ENCODE measurements at places on chromosomes 16 and 17. TPM values are rescaled to one million over a fixed set of nuclear protein-coding genes. Genes with fewer than 3 reads are reported as not detected.

Gene C16orf96
- total RNA-seq: under 0.01 TPM

Gene PPP1R27
- total RNA-seq: 0.19 TPM

Gene FLYWCH2
- total RNA-seq: 91.6 TPM

Gene REXO5
- total RNA-seq: 5.4 TPM

Gene KCNJ18
- total RNA-seq: not detected

Gene CTRB2
- not detected for total RNA-seq

Gene FKBP10
- total RNA-seq: 408 TPM

Gene CACNA1G
- under 0.01 TPM for total RNA-seq

Gene KRT12
- total RNA-seq: not detected

Gene KIF18B
- 10.2 TPM for total RNA-seq

Gene BCAR1
- 48.5 TPM for total RNA-seq

Gene CD19
- total RNA-seq: not detected

Gene LRRC36
- total RNA-seq: not detected

Gene TELO2
- 18.8 TPM for total RNA-seq

Gene CDK3
- total RNA-seq: 0.28 TPM

Gene CCDC154
- 1.4 TPM for total RNA-seq

Gene ITGB4
- 0.38 TPM for total RNA-seq

Gene BEAN1
- total RNA-seq: 0.28 TPM

Gene KRT24
- total RNA-seq: not detected

Gene C1QL1
- total RNA-seq: not detected

Gene KCNG4
- not detected for total RNA-seq

Gene NHLRC4
- 3.4 TPM for total RNA-seq

Gene SOX8
- total RNA-seq: 0.77 TPM

Gene TLCD1
- 3.9 TPM for total RNA-seq

Gene CFAP119
- total RNA-seq: 2.7 TPM
